ENCODE measurements at places on chromosomes 12 and 14.

- no peak for DNase-seq
These were observed 939 bp downstream of the NPC2 start for GRCh38 chr14:74491956-74492775.

DNA sequence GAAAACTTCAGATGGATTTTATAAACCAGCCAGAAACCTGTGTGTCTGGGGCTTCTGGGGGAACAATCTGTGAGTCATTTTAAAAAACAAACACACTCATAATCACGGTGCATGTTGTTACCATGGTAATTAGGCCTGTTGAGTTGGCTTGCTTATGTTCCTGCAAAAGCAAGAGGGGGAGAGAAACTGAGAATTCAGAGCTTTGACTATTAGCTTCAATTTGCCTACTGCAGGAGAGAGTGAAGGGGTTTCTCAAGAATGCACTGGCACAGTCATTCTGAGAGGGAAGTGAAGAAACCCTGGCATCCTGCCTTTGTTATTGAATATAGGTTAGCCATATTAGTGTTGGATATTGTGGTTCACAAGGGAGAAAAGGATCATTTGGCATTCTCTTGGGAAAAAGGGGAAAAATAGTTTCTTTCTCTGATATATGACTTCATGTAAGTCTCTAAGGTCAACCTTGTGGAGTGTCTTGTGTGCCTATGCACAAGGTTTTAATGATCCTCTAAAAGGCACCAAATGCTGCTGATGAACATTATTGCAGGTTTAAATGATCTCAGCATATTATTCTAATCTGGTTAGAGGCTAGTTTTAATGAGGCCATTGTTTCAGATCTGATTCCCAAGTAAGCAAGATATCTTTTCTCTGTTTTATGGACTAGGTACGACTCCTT is 12.9 kb downstream of the GNG2 start:
- DNase-seq, result no peak

GRCh38 chr12:116943419-116944372 is 32.9 kb downstream of the FBXW8 start:
- DNase-seq, result no peak

DNA sequence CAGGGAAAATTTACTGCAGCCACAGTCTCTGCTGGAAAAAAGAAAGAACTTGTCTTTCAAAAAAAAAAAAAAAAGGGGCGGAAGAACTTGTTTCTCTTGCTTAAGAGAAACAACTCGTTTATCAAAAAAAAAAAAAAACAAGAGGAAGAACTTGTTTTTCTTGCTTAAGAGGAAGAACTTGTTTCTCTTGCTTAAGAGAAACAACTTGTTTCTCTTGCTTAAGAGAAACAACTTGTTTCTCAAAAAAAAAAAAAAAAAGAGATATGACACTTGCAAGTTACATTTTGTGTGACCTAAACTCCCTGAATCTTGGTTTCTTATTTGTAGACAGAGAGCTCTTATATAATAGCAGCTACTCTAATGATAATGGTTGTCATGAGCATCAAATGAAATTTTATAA is 44.7 kb upstream of the USP15 start:
- DNase-seq, result no peak
